ENCODE measurements at places on chromosomes 3 and 15. TPM values are rescaled to one million over a fixed set of nuclear protein-coding genes. Genes with fewer than 3 reads are reported as not detected.

DNA sequence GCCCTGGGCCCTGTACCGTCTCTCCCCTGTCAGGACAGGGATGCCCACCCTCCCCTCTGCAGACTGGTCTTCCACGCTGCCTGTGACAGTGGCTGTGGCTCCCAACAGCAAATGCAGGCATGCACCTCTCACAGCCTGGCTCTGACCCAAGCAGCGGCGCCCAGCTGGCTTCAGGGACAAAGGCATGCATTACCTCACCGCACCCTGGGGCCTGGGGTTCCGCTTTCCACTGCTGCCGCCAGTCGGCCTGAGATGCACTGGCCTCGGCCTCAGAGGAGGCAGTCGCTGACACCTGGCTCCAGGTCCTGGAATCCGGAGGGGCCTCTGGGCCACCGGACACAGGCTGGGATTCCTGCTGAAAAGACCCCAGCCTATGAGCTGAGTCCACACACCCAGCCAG, 70.3 kb downstream of the SCN5A start:
- H3K27ac ChIP-seq = no peak overlapping the region
- H3K4me3 ChIP-seq = no peak overlapping the region
- no peaks in the 10 kb centered on the region for H3K36me3 ChIP-seq

GRCh38 chr3:88291486-88291885, 141.7 kb downstream of the C3orf38 start:
- no peak overlapping the region for H3K4me3 ChIP-seq
- no peak for DNase-seq
- no peak overlapping the region for H3K27ac ChIP-seq
- no peaks in the 10 kb centered on the region for H3K27me3 ChIP-seq
- no peaks in the 10 kb centered on the region for H3K36me3 ChIP-seq
- no peaks in the 10 kb centered on the region for H3K4me1 ChIP-seq

DNA sequence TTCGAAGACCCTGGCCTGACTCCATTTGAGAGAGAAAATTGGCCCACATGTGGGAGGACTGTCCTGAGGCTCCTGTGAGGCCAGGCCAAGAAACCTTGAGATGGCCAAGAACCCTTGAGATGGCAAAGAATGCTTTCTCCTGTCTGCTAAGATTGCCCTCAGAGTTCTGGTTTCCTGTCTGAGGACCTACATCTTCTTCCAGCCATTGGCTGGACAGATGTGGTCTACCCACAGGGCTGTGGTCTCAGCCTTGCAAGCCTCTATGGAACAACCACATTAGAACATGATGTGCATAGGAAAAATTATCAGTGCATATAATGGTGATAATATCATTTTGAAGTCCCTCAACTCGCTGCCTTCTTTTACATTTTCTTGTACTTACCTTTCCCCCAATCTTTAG, 10.8 kb upstream of the RASA2 start:
- H3K4me3 ChIP-seq = no peak overlapping the region
- DNase-seq = no peak
- H3K36me3 ChIP-seq = no peaks in the 10 kb centered on the region
- H3K27ac ChIP-seq = no peak overlapping the region

- DNase-seq = no peak
- H3K27ac ChIP-seq = no peak overlapping the region
These were observed 349.9 kb downstream of the ZBBX start for GRCh38 chr3:167030082-167030725.

GRCh38 chr3:128906031-128906803, 26.8 kb downstream of the ACAD9 start:
- no peak overlapping the region for H3K4me3 ChIP-seq
- H3K27ac ChIP-seq = no peak overlapping the region
- H3K4me1 ChIP-seq = no peaks in the 10 kb centered on the region

GABRB3 gene
- total RNA-seq = 1.1 TPM

IL1RAP gene
- total RNA-seq = 15.4 TPM

SPTBN5 gene
- total RNA-seq = 2.0 TPM

NUSAP1 gene
- total RNA-seq = 6.9 TPM

PLOD2 gene
- total RNA-seq = 35.7 TPM

NT5DC2 gene
- total RNA-seq = 28.6 TPM

OGG1 gene
- 33.4 TPM for total RNA-seq

SPATA12 gene
- total RNA-seq = not detected

SLC12A8 gene
- total RNA-seq = 12.5 TPM

FSIP1 gene
- 0.32 TPM for total RNA-seq

SLC2A2 gene
- not detected for total RNA-seq
